Right atrium auricular region (tissue), 2 donors: ENCODE measurements at places on chromosomes 13 and 19. TPM values are rescaled to one million over a fixed set of nuclear protein-coding genes. Genes with fewer than 3 reads are reported as not detected.

The ZNF540 gene
- 2.6 TPM for total RNA-seq

The CLIP3 gene
- total RNA-seq: 5.1 TPM

The ATP4B gene
- total RNA-seq: not detected

The HNRNPL gene
- 115 TPM for total RNA-seq

The IL17D gene
- total RNA-seq: 1.9 TPM

DNA sequence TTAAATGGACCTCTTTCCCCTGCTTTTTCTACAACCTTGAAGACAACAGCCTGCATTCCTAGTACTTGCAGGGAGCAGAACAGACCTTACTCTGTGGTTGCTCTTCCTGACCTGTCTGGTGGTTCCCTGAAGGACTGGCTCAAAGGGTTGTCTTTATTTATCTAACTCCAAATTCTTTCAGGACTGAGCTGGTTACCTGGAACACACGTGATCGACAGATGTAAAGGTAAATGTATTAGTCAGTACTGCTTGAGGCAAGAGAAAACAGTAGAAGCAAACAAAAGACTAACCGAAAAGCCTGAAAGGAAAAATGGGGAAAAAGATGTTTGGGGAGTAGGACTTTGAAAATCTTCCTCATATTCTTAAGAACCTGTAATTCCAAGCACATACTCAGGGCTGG is 17.9 kb downstream of the ZNF558 start:
- peaks cover 95% of the 10 kb centered on the region for H3K36me3 ChIP-seq
- no peaks in the 10 kb centered on the region for H3K4me1 ChIP-seq
- H3K27me3 ChIP-seq: no peaks in the 10 kb centered on the region
- no peak overlapping the region for H3K4me3 ChIP-seq

GRCh38 chr13:52447354-52447753 is 3.1 kb downstream of the VPS36 start:
- no peaks in the 10 kb centered on the region for H3K4me1 ChIP-seq
- no peaks in the 10 kb centered on the region for H3K36me3 ChIP-seq
- no peak for DNase-seq
- no peak overlapping the region for H3K27ac ChIP-seq

DNA sequence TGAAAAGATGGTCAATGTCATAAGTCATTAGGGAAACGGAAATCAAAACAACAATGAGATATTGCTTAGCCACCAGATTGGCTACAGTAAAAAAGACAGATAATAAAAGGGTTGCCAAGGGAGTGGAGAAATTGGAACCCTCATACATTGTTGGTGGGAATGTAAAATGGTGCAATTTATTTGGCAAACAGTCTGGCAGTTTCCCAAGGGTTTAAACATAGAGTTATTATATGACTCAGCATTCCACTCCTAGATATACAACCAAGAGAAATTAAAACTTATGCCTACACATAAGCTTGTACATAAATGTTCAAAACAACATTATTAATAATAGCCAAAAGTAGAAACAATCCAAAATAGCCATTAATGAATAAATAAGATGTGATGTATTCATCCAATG is 9.9 kb upstream of the ZNF227 start:
- H3K4me3 ChIP-seq: no peak overlapping the region
- DNase-seq: no peak
- H3K4me1 ChIP-seq: no peaks in the 10 kb centered on the region
- H3K36me3 ChIP-seq: no peaks in the 10 kb centered on the region
- H3K27ac ChIP-seq: no peak overlapping the region

GRCh38 chr19:51781999-51782398 is 13.0 kb upstream of the FPR3 start:
- no peak overlapping the region for H3K4me3 ChIP-seq
- no peaks in the 10 kb centered on the region for H3K27me3 ChIP-seq
- H3K4me1 ChIP-seq: no peaks in the 10 kb centered on the region
- no peak overlapping the region for H3K27ac ChIP-seq
- H3K36me3 ChIP-seq: no peaks in the 10 kb centered on the region

The PSG6 gene
- not detected for total RNA-seq

The AP1M2 gene
- total RNA-seq: 4.8 TPM

The SERTM1 gene
- total RNA-seq: 0.30 TPM

The SUCLA2 gene
- 98.3 TPM for total RNA-seq

GRCh38 chr13:23201870-23202269 is 21.1 kb downstream of the SGCG start:
- H3K27ac ChIP-seq: no peak overlapping the region
- no peaks in the 10 kb centered on the region for H3K27me3 ChIP-seq
- H3K4me3 ChIP-seq: no peak overlapping the region
- H3K36me3 ChIP-seq: no peaks in the 10 kb centered on the region
- no peak for DNase-seq
- no peaks in the 10 kb centered on the region for H3K4me1 ChIP-seq

DNA sequence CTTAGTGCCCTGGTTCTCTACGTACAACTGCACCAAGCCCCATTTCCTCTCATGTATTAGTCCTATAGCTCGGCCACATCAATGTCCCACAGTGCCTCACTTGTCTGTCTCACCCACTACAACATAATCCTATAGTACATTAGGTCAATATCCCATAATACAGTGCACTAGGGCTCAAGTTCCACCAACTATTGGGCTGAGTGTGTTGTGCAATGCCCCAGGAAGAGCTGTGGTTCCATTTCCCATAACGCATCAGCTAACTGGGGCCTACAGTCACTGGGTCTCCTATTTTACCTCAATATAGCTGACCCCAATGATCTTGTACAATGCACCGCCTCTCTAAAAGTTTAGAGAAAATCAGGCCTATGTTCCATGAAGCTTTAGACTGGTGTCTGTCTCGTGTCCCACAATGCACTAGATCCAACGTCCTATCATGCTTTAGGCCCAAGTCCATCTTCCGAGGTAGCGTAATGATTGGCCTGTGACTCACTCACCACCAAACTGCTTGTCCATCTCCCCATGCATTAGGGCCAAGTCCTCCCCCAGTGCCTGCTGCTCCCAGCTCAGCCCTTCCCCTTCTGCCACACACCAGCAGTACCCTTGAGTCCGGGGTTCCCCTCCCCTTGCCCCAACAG is 21.8 kb downstream of the TSKS start:
- no peak overlapping the region for H3K4me3 ChIP-seq
- no peak overlapping the region for H3K27ac ChIP-seq
- no peak for DNase-seq

DNA sequence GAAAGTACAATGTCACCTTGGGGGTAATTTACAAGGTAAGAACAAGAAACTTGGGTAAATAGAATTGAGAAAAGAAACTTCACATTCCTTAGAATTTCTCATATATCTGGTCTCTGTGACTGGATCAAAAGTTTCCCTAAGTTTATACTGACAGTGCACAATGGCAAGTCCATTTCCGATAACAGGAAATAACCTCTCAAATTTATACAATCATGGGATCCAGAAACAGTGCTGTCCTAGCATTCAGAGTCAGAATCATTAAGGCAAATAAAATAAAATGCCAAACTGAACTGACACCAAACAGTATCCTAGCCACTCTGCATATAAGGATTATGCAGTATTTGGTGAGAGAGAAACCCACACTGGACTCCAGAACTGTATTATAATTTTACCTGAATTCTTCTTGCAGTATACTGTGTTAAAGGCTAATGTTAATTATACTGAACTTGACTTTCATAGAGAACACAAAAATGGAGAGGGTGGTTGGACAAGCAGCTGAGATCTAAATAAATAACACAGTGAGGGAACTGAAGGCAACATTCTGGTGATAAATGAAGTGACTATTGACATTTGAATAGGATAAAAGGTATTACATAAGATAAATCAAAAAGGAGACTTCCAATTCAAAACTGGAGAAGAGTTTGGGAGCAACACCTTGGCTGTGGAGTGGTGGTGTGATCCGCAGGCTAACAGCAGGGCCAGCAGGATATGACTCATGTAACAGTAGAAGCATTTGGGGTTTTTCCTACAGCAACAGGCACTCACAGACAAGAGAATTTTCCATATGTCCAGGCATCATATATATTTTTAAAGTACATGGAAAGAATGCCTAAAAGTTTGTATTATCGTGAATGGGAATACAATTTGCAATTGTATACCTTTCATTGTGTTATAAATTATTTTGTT is 932.5 kb upstream of the MIR17HG start:
- H3K27ac ChIP-seq: no peak overlapping the region
- no peak for DNase-seq
- H3K36me3 ChIP-seq: no peaks in the 10 kb centered on the region
- H3K4me1 ChIP-seq: no peaks in the 10 kb centered on the region

GRCh38 chr19:38209152-38209551 is 14.9 kb downstream of the DPF1 start:
- DNase-seq: no peak
- H3K4me3 ChIP-seq: peak overlapping the region; percentile 31
- H3K36me3 ChIP-seq: peaks cover 12% of the 10 kb centered on the region
- H3K4me1 ChIP-seq: peaks cover 27% of the 10 kb centered on the region

The FCER2 gene
- total RNA-seq: not detected

DNA sequence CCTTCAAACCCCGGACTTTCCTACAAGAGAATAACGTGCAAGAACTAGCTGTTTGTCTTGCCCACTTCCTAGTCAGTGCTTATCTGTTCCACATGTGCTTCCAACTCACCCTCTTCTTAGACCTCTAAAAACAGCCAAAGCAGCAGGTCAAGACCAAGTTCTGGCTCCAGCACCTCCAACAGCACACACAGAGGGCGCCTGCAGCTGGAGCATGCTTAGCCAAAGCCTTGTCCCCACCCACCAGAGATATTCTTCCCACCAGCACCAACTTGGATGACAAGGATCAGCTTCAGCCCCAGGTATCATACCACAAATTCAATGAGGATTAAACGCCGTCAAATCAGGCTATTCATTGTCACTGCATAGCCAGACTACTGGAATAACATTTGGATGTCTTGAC is 17.9 kb downstream of the RCBTB1 start:
- H3K4me3 ChIP-seq: no peak overlapping the region
- H3K27ac ChIP-seq: no peak overlapping the region
- no peaks in the 10 kb centered on the region for H3K27me3 ChIP-seq
- H3K4me1 ChIP-seq: no peaks in the 10 kb centered on the region
- DNase-seq: no peak
- H3K36me3 ChIP-seq: peaks cover 6% of the 10 kb centered on the region

The LSM7 gene
- total RNA-seq: 38.6 TPM

GRCh38 chr19:44756089-44756562 is 7.6 kb downstream of the BCL3 start:
- H3K4me1 ChIP-seq: no peaks in the 10 kb centered on the region
- H3K27me3 ChIP-seq: no peaks in the 10 kb centered on the region
- DNase-seq: no peak
- peaks cover 39% of the 10 kb centered on the region for H3K36me3 ChIP-seq
